ENCODE measurements at places on chromosomes 12 and 14.
A peak's percentile ranks its signal among the peaks of the same experiment; 100 is the strongest.

DNA sequence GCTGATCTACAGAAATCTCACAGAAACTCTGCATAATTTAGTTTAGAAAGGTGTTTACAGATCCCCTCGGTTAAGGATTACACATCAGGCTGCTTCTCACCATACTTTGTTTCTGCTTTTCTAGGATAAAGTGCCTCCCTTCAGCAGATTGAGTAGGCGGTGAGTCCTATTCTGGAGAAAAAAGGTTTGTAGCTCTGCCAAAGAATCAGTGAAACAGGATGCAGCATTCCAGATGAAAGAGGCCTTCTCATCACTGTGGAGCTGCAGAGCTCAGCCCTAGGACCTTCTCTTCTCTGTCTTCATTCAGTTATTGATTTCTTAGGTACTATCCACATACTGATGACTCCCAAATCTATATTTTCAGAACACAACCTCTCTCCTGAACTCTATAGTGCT is 155.5 kb upstream of the KRR1 start:
- DNase-seq: peak; percentile 56

DNA sequence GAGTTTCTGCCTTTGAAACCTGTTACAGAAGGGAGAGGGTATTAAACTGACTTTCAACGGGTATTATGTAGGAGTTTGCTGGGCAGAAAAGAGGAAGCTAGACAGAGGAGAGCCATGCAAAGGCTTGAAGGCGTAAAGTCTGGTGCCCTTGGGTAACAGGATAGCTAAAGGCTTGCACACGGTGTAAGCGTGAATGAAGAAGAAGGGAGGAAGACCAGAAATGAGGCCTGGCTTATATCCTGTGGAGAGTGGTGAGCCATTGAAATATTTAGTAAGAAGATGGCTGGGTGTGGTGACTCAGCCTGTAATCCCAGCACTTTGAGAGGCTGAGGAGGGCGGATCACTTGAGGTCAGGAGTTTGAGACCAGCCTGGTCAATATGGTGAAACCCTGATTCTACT is 22.6 kb downstream of the SUDS3 start:
- DNase-seq: no peak

DNA sequence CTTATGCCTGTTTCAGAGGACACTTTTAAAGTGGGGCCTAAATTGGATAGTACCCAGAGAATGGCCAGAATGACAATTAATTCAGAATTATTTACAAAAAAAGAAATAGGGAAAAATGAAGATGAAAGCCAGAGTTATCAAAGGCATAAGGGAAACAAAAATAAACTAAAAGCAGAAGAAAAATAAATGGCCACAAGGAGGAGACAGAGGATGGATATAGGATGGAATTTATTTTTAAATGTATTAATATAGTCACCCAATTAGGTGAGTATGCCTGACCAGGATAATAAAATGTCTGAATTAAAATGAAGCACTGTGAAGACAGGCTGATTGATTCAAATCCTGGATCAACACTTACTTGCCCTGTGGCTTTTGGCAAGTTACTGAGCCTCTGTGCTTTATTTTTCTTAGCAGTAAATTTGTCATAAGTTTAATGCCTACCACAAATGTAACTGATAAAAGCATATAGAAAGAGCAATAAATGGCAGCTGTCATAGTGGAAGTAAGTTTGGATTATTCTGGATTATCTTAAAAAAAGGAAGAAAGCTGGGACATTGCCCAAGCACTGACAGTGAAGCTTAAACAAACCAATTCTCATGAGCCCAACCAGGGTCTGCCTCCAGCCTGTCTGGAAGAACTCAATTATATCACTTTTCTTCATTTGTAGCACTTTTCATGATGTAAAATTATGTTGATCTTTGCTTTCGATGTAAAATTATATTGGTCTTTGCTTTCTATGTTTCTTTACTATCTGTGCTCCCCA is 3.5 kb downstream of the CLEC9A start:
- DNase-seq: no peak

GRCh38 chr14:82710267-82710841 is 1176.7 kb upstream of the SEL1L start:
- DNase-seq: peak; percentile 11

- DNase-seq: no peak
Observed at GRCh38 chr12:56721721-56722120, 3.4 kb downstream of the NACA start.

GRCh38 chr12:127720334-127720733 is 546.6 kb upstream of the TMEM132C start:
- no peak for DNase-seq

GRCh38 chr14:24964591-24964990 is 85.4 kb downstream of the STXBP6 start:
- DNase-seq: no peak

DNA sequence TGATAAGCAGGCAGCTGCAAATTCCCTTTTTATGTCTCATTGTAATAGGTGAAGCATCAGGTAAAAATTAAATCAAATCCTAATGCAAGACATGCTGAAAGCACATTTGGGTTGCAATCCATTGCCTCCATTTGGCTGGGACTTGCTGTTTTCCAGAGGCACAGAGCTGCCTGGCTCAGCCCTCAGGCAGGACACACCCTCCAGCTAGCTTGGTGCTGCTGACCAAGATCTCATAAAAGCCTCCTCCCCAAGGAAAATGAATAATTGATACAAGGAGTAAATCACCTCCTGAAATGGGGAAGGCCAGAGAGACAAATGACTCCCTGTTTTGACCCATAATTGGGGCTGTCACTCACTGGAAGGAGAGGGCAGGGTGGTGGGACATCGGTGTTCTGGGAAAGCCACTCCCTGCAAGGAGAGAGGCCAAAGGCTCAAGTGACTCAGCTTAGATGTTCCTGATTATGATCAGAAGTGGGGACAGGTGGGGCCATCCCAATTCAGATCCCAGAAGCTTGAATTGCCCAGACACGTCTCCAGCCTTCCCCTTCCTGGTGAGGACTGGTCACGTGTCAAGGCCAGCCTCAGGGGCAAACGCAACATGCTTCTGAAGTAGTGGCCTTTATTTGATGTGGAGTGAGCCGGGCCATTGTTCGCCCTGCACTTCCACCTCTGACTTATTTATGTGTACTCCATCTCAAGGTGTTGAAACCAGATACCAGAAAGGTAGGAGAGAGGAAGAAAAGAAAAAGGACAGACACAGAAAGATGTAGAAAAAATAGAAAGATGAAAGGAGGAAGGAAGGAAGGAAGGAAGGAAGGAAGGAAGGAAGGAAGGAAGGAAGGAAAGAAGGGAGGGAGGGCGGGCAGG is 773.7 kb downstream of the BCL11B start:
- no peak for DNase-seq

DNA sequence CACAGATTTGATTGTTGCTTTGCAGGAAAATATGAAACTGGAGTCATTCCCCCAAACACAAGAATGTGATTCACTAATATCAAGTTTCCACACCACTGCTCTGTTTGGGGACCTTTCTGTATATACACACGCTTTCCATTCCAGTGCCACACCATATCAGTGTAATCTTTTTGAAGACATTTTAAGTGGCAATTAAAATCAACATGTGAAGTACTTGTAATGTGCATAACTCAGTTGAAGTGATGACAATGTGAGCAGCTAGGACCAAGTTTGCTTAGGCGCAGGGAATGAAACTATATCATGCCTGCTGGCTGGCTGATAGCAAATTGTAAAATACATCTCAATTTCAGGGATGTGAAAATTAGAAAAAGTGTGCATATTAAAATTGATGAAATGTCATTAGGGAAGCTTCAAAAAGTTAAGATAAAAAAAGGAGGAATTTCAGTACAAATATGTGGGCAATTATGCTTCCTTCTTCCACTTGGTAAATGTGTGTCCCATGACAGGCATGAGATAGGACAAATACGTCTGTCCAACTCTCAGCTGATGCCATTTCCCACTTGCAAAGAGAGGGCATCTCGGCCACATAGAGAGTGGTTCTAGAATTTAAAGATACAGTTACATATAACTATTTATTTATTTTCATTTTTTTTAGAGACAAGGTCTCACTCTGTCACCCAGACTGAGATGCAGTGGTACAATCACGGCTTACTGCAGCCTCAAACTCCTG is 43.7 kb downstream of the HSPB8 start:
- DNase-seq: no peak

DNA sequence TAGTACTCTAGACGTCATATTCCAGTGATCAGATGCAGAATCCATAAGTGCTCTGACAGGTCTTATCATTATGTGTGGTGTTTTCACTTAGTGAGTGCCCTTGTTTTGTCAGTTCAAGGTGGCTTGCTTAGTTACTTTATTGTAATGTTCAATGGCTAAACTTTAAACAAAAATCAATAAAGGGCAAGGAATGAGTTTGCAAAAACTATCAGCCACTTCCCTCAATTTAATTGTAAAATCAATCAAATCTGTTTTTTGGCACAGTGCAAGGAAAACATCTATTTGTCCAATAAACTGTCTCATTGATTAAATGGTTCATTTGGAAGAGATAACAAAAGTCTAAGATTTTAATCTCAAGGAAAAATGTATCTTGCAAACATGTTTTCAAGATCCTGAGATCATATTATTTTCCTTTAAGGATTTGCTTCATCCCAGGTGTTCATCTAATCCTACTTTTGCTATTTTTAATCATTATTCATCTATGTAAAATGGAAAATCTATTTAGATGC is 59.6 kb upstream of the EEA1 start:
- no peak for DNase-seq

- DNase-seq: peak; percentile 32
Observed at GRCh38 chr14:61420326-61420725, 98.9 kb downstream of the PRKCH start.

GRCh38 chr12:127559349-127560040 is 707.5 kb upstream of the TMEM132C start:
- DNase-seq: no peak

DNA sequence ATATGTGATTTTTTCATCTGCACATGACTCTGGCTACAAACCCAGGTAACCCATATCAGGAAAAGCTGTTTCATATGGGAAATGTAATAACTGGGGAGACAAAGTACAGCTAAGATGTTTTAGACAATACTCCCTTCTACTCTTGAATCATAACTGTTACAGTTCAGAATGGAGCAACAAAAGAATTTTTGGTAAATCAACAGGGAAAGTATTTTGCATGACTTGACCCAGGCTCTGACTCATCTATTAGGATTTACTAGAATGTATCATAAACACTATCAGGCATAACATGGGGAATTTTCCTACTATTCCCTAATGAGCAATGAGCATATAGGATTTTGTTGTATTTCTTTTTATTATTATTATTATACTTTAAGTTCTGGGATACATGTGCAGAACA is 553.0 kb downstream of the SLC16A7 start:
- DNase-seq: peak; percentile 94

DNA sequence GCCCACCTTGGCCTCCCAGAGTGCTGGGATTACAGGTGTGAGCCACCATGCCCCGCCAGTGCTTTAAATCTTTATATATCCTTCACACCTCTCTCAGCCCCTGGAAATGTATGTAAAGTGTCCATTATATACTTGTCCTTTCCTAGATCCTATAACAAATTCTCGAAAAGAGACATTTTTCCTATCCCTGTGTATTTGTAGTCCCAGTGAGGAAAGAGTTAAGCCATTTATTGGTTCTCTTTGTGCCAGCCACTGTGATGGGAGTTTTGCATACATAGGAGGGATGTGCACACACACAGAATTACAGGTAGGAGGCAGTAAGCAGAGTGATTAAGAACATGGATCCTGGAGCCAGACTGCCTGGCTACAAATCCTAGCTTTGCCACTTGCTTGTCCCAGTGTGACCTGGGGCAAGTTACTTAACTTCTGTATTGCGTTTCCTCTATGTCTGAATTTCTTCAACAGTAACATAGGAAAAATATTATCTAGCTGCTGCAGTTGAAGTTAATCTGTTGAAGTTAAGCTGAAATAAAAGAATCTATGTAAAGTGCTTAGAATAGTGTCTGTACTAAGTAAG is 2.1 kb upstream of the RABGGTA start:
- no peak for DNase-seq

DNA sequence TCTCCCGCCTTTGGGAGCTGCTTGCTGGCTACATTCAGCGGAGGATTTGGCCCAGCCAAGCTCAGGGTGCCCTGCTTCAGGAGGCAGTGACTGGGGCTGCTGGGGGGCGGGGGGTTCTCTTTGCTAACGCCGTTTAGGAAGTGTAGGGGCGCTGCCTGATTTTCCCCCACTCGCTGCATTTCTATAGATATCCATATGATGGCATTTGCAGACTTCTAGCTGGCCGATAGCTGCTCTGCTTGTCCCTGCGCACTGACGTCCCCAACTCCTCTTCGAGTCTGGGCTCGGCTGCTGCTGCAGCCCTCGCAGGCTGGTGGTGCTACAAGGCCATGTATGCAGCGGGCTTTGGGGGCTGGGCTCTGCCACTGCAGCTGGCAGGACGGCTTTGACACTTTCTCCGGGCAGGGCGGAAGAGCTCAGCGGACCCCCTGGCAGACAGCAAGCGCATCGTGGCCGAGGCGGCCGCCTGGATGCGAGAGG is 3.1 kb downstream of the LRFN5 start:
- no peak for DNase-seq

- DNase-seq: no peak
Observed at GRCh38 chr14:20632448-20632830, 9.1 kb downstream of the OR6S1 start.

GRCh38 chr14:96938946-96939345 is 141.8 kb downstream of the VRK1 start:
- DNase-seq: no peak

GRCh38 chr14:63504648-63505047 is 38.5 kb downstream of the PPP2R5E start:
- DNase-seq: no peak

- no peak for DNase-seq
Observed at GRCh38 chr14:102784892-102785594, 7.8 kb downstream of the TRAF3 start.

DNA sequence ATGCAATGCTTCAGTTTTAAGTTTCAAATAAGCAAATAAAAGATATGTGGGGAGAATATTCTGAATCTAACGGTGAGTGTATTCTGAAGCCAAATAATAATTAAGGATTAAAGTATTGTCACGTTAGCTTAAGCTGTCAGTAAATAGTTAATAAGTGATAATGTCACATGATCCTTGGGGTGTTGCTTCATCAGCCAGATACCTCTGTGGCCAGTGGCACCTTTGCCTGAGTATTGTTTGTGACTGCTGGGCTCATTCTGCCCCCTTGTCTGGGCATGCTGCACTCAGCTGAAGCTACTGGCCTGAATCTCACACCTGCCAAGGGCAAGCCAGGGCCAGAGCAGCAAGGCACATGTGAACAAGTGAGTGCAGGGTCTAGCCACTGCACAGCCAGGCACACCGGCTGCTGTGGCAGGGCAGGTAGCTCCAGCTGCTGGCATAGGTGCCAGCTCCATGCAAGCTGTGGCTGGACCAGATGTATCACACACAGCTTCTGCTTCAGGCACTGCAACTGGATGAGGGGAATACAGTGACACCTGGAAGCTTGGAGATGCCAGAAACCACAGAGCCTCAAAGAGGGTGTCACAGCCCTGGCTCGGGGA is 739.7 kb downstream of the SLC6A15 start:
- no peak for DNase-seq

Data from NCI-H226 (cell line).